ENCODE measurements at places on chromosomes 6 and 20.

DNA sequence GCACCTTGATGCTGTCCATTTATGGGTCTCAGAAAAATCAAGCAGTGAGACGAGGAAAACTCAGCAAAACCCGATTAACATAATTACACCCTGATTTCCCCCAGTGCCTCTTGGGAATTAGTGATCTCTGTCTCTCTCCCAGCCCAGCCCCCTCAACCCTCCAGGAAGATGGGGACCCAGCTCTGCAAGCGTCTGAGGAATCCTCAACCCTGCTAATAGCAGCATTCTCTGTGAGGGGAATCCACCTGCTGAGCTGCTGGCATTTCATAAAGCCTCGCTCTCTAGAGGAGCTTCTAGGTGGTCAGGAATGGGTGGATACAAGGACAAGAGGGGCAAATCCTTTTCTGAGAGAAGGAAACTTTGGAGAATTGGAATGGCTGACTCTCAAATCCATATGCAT is 13.9 kb downstream of the NR2E1 start:
- no peak for DNase-seq

DNA sequence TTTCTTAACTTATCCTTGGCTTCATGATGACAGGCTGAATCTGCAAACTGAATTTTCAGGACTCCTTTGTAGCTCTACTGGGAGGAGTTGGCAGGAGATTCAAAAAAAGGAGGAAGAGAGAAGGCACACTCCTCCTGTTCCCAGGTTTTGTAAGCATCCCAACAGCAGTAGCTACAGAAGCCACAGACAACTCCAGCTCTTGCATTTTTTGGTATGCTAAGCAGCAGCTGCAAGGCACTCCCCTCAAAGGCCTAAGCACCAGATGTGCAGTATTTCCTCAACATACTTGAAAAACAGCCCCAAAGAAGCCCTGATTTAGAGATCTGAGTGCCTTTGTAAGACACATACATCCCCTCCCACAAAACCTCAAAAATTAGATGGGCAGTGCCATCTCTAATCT is 328.6 kb upstream of the SYNCRIP start:
- no peak for DNase-seq

GRCh38 chr6:83696674-83697073 is 12.2 kb downstream of the SNAP91 start:
- no peak for DNase-seq

DNA sequence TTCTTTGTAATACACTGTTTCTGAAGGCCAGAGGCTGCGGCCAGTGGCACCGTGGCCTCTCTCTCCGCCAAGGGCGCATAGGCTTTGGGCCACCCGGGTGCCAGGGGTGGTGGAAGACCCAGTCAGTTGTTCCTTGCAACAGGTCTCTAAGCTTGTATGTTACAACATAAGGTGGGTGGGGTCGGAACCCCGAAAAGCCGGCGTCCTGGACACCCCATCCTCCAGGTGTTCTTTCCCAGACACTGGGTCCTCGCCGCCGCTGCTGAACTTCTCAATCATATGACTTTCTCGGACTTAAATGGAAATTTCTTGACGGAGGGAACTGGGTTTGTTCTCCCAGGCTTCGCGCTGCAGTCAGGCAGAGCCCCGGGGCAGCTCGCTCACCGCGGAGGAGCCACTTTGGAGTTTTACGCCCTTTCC is 983 bp upstream of the KCNQ5 start:
- peak; percentile 14 for DNase-seq

DNA sequence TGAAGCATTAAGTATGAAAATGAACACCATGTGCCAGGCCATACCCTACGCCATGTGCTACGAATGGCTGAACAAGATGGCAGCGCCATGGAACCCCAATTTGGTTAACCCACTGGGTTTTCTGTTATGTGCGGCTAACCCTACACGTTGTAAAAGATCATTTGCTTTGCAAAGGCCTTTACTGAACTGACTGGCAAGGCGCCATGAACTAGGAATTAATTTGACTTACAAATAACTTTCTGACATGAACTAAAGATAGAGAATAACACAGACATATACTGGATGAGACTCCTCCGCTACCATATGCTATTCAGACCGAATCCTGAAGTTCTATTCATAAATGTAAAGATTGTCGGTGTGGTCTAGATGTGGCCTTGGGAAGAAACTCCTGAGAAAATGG is 3.9 kb downstream of the CNKSR3 start:
- no peak for DNase-seq
